ENCODE measurements at places on chromosomes 13 and 19.

DNA sequence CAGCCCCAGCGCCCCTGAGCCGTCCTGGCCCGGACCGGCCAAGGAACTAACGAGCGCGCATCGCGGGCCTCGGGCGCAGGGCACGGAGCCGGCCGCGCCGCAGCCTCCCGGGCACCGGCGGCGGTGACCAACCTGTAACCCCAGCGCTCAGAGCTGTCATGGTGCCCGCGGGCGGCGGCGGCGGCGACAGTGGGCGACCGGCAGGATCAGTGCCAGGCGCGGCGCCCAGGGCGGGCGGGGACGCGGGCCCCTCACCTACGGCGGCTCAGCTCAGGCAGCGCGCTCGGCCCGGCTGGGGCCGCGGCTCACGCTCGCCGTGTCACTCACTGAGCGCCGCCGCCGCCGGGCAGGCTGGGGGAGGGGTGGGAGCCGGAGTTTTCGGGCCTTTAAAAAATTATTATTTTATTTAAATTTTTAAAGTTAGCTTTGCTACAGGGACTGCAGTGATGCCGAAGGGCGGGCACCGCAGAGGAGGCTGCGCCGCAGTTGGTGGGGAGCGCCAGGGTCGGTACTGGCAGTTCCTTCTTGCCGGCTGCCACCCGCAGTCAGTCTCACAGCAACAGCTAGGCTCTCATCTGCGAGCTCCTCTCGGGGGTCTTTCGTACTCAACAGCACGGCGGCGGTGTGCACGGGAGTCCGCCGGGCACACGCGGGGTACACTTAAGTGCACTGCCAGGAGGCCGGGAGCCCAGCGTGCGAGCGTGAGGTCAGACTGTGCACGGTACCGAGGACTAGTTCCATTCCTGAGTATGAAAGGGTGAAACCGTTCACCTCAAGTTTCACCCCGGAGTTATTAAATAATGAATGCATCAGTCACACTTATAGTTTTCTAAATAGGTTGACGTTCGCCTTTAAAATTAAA is at the start of gene NALCN:
Gene NALCN (minus strand): TSS at position 328 of the 862 bp plus-strand sequence. CDS start 17,382 bp downstream, outside the sequence.
- no peak for DNase-seq

DNA sequence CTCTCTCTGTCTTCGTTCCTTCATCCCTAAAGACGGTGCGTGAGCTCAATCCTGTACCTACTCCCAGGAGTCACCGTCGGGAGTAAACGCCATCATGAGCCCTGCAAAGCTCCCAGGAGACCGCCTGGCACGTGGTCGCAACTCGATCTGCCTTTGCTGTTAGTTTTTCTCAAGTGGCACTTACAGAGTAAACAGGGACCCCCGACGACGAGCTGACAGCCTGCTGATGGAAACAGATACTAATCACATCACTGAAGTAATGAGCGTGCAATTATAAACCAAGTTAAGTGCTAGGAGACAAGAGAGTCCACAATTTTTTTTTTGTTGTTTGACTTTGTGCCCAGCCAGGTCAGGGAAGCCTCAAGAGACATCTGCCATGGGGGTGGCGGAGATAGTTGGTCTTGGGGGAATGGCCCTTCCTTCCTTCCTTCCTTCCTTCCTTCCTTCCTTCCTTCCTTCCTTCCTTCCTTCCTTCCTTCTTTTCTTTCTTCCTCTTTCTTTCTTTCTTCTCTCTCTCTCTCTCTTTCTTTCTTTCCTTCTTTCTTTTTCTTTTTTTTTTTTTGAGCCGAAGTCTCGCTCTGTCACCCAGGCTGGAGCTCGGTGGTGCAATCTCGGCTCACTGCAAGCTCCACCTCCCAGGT is 23.6 kb downstream of the CACNG6 start:
- DNase-seq: no peak

DNA sequence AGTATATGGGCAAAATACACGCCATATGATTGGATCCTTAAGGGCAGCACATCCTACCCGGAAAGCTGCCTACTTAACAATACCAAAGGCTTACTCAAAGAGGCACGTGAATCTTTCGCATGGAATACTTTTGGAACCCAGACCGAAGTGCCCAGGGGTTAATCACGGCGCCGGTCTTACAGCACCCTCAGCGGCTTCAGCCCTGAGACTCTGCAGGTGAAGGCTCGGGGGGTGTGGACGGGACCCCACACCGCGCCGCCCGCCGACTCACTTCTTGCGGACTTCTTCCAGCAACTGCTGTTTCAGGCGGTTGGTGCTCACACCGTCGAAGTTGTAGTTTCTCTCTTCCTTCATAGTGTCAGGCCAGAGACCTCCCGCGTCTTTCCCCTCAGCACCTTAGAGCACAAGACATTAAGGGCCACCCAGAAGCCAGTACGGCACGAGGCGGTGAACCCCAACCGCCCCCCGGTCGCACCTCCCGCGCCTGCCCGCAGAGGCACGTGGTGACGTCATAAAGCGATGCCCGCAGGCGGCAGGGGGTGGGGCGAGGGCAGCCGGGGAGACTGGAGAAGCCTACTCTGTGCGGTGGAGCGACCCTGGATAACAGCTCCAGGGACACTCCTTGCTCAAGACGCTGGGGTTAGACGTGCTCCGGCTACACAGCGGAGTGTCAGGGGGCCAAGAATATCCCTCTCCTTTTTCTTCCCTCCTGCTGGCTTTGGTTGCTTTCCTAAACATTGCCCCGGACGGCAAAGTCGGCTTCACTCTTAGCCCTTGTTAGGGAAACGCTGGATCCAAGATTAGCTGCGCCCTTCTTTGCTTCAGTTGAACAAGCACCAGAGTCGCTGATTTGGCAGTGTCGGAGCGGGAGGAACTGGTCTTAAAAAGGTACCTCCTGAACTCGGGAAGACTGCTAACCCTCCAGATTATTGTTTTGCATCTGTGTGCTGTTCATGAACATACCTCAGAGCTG is at the start of gene CCDC169:
Gene CCDC169 (minus strand): TSS at position 449 of the 973 bp plus-strand sequence. CDS start 95 bp downstream, at position 354.
- DNase-seq: no peak

- DNase-seq: no peak
Measured at GRCh38 chr13:27857282-27857681, 62.5 kb upstream of the PDX1 start.

DNA sequence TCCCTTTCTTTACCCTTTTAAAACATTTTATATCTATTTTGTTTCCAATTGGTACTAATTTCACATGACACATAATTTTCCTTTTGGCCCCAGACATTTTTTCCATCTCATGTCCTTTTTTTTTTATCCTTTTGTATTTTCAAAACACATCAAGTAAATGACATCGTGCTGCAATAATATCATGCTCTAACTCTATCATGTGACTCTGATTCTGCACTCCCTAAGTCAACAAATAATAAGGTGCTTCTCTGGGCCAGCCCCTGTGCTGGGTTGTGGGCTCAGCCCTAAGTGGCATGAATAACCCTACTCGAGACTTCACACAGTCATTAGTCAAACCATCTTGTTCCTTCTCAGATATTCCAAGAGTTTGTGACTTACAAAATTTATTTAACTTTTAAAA is 21.7 kb downstream of the NALCN start:
- no peak for DNase-seq

- DNase-seq: no peak
Measured at GRCh38 chr13:102721800-102722231, 27.0 kb upstream of the METTL21C start.

DNA sequence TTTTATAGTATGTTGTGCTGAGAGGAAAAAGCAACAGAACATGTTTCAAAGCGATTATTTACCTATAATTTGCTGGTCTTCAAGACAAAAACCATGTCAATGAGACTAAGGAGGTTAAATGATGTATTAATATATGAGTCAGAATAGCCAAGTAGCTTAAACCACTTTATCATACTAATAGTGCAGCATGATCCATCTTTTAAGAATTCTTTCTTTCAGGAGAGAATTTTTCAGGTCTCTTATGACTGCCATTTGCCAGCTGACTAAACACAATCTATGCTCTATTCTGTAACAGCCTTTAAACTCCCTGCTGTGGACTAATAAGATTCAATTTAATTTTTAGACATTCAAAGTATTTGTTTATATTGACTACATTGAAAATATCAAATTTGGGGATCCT is 93.7 kb downstream of the TRPC4 start:
- no peak for DNase-seq

- DNase-seq: no peak
Measured at GRCh38 chr13:83780227-83780626, 102.0 kb downstream of the SLITRK1 start.

- no peak for DNase-seq
Measured at GRCh38 chr13:75194717-75195462, 287.1 kb downstream of the TBC1D4 start.

DNA sequence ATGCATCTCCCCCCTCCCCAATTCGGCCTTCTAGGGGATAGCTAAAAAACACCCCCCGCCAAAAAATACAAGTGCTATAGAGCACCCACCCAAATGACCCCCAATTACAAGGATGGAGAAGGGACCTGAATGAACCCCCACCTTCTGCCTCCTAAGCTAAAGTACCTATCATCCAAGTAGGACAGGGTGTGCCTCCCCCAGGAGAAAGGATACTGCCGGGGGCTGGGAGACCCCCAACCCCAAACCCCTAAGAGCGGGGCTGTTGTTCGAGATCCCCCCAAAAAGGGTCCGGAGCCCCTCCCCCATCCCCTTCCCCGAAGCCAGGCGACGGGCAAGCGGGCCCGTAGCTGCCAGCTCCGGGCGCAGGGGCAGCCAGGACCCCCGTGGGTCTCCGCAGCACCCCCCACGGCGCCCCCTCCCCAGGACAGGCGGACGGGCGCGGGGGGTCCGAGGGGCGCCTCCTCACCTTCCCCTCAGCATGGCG is 1.9 kb downstream of the ZC3H4 start:
- DNase-seq: no peak

GRCh38 chr19:17497149-17497798 is 14.2 kb upstream of the PGLS start:
- DNase-seq: no peak

DNA sequence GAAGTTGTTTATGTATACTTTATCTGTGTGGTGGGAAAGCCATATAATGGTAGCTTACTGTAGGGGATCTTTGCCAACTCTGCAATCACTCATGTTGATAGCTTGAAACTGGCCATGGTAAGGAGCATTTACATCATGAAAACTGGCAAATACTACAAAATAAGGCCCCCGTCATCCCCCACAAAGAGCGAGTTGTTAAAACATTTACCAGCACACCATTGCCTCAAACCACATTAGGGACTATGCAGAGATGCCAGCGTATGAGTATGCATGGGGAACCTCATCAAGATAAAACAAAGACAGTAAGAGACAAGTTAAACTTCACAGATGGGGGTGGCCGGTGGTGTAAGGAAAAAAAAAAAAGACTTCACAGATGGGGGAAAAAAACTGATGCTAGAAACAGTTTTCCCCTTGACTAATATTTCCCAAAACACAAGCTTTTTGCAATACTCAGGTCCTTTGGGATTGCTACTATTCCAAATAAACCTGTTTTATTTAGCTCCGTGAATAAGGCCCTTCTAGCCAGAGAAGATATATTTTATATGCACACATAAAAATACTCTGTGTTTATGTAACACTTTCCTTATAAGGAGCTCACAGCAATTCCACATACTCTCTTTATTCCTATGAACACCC is 70.6 kb upstream of the SERP2 start:
- no peak for DNase-seq

DNA sequence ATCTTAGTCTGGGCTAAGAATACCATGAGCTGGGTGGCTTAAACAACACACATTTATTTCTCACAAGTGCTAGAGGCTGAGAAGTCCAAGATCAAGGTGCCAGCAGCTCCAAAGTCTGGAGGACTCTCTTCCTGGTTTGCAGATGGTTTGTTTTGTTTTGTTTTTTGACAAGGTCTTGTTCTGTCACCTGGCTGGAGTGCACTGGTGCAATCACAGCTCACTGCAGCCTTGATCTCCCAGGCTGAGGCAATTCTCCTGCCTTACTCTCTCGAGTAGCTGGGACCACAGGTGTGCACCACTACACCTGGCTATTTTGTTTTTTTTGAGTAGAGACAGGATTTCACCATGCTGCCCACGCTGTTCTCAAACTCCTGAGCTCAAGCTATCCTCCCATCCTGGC is 15.5 kb downstream of the APLP1 start:
- DNase-seq: no peak
